ENCODE measurements at places on chromosomes 12 and 14.

GRCh38 chr14:74426202-74426582 is at the start of gene SYNDIG1L:
SYNDIG1L (minus strand) TSS chr14:74426210; CDS start chr14:74409744, 16,466 bp downstream.
- no peak for DNase-seq

GRCh38 chr12:87931812-87932211 is 97.4 kb downstream of the C12orf50 start:
- DNase-seq = no peak

DNA sequence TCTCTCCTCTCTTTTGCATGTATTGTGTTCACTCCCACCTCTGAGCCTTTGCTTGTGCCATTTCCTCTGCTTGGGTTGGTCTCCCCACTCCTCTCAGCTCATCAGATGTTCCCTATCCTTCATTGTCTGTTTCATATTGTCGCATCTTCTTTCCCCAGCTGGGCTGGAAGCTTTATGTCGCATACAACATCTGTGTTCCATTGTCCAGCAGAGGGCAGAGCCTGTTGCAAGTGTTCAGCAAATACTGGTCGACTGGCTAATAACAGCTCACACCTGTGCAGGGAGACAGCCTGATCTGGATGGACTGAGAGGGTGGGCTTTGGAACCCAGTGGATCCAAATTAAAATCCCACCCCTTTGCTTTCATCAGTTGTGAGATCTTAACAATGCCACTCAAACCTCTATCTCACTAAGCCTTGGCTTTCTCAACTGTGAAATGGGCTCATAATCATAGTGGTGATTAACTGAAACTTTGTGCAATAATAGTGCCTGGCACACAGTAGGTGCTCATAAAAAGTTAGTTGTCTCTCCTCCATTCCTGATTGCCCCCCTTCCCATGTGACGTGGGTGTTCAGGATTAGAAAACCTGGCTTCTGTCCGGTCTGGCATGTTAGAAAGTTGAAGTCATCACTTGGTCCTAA is 75.8 kb downstream of the RIN3 start:
- DNase-seq = no peak

DNA sequence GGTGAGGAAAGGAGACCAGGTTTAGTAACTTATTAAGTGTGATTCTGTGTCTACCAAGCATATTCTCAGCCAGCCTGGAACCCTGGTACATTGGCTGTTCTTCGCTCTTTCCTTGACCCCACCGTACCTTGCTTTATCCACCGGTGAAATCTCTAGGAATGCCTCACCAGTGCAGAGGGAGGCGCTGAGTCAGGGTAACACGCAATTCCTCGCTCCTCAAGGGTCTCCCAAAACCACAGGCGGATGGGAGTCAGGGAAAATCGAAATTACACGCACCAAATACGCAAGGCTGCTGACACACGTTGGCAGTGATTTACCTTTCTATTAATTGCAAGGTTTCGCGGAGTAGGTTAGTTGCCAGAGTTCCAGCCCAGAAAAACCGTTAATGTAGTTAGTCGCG is 845 bp downstream of the L3HYPDH start:
- DNase-seq = peak; percentile 24

DNA sequence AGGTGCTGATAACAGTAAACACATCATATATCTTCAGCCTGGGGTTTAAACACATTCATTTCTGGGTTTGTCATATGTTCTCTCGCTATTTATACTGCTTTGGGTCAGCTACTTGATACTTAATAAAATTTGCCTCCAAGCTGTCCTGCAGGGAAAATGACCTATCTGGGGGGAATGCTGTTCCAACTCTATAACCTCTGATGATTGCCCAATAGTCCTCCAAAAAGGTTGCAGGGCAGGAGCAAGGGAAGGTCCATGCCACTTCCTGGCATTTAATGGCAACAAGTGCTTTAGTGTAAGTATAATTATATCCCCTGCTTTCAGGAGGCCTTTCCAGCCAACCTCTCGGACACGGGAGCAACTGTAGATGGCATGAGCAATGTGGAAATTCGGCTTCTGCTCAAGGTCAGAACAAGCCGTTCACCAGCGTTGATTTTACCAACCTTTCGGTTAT is 198.0 kb upstream of the EEA1 start:
- no peak for DNase-seq

- DNase-seq = peak; percentile 98
Measured at GRCh38 chr12:71152851-71153250, 4.9 kb downstream of the TSPAN8 start.

- no peak for DNase-seq
Measured at GRCh38 chr12:6265038-6265405, 45.5 kb upstream of the PLEKHG6 start.

DNA sequence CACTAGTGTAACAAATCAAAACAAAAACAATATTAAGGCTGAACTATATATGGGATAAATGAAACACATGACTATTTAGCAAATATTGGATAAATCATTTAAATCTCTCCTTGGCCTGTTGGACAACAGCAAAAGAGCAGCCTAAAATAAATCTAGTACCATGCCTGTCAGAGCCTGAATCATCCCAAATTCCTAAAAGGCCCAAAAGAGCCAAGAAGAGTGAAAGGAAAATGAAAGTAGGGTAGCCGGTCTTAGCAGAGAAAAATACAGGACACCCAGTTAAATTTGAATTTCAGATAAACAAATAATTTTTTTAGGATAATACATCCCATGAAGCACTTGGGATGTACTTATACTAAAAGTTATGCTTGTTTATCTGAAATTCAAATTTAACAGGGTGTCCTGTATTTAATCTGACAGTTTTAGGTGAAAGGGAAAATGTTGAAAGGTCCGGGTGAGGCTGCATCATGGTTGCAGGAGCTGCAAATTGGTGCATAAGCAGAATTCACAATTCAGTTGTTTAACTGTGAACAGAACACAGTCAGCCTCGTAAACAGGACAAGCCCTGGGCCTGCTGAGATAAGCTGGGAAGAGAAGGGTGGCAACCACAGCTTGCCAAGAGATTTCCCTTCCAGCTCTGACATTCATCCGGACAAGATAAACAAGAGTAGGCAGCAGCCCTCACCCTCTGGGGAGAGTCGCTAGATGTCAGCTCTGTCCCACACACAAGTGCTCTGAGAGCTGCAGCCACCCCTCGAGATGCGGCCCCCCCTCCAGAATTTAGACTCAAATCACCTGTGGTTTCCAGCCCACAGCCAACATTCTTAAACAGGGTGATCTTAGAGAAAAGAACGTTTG is 30.3 kb downstream of the DMAC2L start:
- peak; percentile 61 for DNase-seq

GRCh38 chr12:108890208-108890607 is 10.3 kb downstream of the DAO start:
- no peak for DNase-seq

GRCh38 chr12:116338064-116338846 is 60.8 kb upstream of the MED13L start:
- no peak for DNase-seq

DNA sequence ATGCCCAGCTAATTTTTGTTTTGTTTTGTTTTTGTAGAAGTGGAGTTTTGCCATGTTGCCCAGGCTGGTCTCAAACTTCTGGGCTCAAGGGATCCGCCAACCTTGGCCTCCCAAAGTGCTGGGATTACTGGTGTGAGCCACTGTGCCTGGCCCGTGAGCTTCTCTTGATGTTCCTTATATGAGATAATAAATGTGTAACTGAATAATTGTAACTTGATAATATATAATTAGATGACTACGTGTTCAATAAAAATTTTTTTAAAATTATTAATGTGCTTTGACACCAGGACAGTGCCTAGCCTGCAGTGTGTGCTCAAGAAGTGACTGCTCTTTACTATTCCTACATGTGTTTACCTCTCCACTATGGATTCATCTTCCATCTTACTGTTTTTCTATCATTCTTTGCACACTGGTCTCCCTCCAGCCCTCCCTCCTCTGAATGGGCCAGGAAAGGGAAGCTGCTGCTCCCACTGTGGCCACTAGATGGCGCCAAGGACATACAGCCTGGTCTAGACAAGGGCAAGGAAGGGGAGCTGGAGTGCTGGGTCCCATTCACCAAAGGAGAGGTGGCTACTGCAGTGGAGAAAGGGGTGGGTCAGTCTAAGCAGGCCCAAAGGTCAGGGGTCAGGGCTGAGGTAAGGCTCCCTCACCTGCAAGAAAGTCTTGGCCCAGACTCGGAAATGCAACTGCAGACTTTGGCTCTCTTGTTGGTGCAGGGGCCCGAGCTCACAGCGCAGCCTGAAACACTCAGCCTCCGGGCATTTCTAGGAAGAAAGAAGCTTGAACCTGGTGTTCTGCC is 14.7 kb upstream of the ZNF385A start:
- peak; percentile 73 for DNase-seq

DNA sequence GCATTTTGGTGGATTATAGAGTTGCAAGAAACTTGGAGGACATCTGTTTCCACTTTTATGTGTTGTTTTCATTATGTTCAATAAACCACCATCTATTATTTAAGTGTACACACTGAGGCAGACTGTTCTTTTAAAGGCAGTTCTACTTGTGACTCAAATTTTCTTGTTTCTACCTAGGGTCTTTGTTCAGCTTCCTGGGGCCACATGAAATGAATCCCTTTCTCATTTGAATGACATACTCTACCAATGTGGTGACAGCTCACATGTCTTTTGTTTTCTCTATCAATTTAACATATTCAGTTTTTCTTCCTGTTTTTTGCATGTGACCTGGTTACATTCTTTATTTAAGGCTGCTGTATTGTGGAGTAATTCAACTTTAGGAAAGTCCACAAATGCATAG is 7.9 kb downstream of the SLC16A7 start:
- no peak for DNase-seq

DNA sequence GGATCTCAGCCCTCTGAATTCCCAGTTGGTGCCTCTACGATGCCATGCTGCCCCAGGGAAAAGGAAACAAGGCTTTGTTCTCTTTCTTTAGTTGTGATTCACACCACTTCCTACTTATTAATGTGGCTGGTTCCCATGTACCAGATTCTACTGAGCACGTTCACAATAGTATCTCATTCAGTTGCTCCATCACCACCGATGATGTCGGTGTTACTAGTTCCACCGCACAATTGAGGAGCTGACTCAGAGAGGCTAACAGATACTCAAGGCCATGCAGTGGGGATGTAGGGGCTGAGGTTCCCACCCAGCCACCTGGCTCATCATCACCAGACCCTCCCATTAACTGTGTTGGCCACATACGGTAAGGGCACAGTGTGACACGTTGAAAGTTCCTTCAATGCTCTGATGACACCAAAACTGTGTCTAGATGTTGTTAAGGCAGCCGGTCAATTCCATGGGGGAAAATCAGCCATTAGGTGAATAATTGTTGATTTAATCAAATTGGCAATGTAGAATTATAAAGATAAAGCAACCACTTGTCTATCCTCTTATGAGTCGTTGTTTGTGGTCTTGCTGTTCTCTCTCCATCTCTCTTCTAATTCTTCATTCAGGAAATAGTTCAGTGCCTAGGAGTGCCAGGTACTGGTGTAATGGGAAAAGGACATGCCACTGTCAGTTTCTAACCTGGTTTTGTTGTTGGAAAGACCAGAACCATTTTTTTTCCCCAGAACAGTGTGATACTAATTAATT is 244.2 kb upstream of the CRY1 start:
- no peak for DNase-seq

GRCh38 chr12:28242496-28243309 is 52.4 kb downstream of the CCDC91 start:
- peak; percentile 8 for DNase-seq

DNA sequence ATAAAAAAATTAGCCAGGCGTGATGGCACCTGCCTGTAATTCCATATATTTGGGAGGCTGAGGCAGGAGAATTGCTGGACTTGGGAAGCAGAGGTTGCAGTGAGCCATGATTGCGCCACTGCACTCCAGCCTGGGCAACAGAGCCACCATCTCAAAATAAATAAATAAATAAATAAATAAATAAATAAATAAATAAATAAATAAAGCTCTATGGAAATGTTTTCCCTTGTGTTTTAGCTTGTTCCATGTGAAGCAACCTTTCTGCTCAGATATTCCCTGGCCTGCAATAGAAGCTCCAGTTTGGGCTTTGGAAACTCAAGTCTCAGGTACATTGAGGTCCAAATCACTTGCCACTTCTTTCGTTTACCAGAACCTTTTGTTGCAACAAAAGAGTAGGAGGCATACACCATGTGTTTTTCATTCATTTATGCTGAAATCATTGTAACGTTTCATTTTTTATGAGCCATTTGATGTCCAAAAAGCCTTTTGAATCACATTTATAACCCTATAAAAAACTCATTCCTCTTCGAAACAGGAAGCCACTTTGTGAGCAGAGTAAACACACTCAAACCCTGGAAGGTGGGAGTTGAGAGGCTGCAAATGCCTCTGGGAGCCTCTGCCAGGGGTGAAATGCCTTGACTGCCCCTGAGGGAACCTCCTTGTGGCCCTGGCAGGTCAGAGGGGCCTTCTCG is 376.6 kb upstream of the TBX3 start:
- DNase-seq = peak; percentile 61

DNA sequence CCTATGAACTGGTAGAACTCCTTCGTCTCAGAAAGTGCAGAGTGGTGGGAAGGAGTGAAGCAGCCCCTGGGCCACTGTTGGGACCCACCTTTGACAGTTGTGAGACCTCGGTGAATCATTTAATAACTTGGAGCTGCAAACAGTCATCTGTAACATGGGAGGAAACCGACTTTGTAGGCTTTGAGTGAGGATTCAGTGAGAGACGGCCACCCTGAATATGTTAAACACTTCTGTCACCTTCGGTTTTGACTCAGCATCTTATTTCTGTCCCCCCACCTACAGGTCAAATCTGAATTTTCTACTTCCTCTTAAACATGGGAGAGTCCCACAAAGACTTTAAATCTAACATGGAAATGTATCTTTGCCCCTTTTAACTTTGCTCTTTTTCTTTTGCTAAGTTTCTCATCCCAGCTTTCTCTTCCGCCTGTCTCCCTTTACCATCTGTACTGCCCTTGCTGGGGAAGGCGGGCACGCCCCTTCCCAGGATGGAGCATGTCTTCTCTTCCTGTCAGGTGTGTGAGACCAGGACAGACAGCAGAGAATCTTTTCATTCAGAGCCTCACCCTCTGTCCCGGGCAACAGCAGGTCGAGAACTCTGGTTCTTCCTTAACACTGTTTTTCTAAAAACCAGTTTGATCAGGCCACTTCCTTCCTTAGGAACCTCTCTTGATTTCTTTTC is 37.1 kb downstream of the ZC3H14 start:
- no peak for DNase-seq

GRCh38 chr12:65653946-65654629 is 170.2 kb upstream of the HMGA2 start:
- no peak for DNase-seq

DNA sequence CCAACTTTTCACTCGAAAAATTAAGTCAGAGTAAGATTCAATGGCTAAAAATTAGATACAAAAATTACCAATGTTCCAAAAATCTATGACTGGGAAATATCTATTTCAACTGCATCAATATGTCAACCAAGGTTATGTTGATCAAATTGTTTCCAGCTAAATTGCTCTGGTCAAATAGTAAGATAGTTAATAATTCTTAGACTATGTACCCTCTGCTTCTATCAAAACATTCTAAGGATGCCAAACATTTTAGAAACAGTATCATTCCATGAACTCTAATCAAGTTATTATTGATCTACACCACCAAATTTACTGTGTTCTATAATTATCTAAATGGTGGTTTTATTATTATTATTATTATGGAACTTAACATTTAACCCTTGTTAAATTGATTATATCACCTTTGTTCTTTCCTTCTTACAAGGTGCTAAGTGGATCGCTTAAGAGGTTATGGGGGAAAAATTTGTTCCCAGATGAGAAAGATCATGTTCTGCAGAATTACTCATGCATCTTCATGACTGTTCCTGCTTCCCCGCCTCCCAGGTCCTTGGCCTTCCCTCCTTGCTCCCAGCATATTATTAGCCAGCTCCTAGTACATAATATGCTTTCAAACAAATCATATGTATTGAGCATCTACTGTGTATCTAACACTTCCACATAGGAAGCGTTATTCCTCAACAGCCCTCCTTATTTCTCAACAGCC is 240.5 kb upstream of the KRR1 start:
- DNase-seq = no peak

Measured in LoVo (cell line).